ENCODE measurements at places on chromosomes 5 and 9.
A peak's percentile ranks its signal among the peaks of the same experiment; 100 is the strongest.

- DNase-seq: no peak
These were observed 52.5 kb upstream of the IL7R start for GRCh38 chr5:35804201-35804653.

DNA sequence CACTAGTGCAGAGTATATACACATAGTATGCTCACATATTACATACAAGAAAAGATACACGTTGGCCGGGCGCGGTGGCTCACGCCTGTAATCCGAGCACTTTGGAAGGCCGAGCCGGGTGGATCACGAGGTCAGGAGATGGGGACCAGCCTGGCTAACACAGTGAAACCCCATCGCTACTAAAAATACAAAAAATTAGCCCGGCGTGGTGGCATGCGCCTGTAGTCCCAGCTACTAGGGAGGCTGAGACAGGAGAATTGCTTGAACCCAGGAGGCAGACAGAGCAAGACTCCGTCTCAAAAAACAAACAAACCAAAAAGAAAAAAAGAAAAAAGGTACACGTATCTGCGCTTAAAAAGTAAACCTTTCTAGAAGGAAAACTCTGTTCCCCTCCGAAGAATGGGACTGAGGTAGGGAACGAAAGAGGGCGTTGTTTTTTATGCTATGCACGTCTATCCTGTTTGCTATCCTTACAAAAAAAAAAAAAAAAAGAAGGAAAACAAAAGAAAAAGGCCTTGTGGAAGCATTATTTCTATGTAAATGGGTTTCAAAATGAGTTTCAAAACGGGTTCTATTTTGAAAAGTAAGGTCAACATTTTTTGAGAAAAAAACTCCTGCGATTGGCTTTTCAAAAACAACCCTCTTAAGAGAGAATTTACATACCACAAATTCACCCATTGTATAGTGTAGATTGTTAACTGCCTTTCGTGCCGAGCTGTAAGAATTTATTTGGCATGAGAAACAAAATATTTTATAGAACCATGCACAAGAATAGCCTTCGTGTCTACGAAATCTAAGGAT is 1.2 kb downstream of the AK3 start:
- DNase-seq: no peak

DNA sequence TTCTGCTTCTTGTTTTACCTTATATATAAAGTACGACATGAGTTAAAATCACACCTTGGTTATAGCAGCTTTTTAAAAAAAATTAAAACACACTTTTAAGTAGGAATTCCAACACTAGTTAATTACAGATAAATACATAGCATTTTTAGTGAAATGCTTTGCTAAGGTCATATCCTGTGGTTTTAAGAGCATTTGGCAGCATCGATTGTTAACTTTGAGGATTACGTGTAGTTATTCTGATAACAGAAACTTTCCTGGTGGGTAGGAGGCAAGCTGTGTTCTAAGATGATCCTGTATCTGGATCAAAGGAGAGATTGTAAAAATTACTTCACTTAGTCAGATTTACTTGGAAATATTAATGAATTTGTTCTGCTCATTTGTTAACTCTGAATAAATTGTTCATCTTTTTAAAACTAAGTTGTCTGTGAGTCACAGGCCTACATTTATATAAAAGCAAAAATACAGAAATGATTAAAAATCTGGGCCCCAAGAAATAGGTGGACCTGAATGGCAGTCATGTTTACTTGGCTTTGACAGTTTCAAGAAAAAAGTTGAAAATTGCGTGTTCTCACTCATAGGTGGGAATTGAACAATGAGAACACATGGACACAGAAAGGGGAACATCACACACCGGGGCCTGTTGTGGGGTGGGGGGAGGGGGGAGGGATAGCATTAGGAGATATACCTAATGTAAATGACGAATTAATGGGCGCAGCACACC is 58.3 kb downstream of the TRIO start:
- DNase-seq: no peak

- DNase-seq: no peak
These were observed 99.2 kb downstream of the DAPK1 start for GRCh38 chr9:87596862-87597261.

DNA sequence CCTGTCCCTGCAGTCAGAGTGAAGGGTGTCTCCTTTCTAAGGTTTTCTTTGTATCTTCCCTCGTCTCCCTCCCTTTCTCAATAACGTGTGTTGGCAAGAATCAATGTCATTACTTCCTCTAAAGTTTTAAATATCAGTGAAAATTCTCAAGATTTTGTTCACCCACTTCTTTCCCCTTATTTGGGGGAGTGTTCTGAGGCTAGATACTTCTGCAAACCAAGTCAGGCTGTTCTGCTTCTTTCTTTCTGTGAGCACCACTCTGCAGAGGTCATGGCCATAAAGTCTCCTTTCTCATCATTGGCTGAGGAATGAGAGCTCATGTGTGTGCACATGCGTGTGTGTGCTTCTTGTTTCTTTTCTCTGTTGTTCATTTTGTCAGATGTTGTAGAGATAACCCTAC is 26.6 kb upstream of the SPATA31C2 start:
- no peak for DNase-seq

DNA sequence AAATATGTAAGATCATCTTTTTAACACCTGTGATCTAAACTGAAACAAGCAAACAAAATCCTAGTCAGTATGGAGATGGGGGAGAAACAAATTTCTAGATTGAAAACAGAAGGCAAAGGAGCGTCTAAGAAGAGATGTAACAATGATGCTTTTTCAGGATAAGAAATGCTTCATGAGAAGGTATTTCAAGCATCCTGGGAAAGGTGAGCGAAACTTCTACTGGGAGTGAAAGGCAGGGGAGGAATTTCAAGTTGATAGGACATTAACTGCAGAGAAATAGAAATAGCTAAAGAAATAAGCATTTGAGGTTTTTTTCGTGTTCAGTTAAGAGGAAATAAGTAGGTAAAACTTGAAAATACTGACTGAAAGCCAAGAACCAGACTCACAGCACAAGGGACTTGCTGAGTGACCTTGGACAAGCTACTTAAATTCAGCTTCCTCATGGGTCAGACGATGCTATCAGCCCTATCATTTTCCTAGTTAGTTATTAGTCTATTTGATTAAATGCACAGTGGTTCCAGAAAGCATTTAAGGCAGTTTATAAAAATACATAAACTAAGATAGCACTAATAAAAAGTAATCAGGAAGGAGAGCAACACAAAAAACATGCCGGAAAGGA is 406.3 kb downstream of the PDE4D start:
- DNase-seq: no peak

GRCh38 chr5:153964880-153965645 is 73.6 kb downstream of the FAM114A2 start:
- DNase-seq: no peak

GRCh38 chr5:91443761-91444467 is 60.8 kb upstream of the ARRDC3 start:
- DNase-seq: no peak

GRCh38 chr9:135811801-135812200 is 95.5 kb downstream of the CAMSAP1 start:
- DNase-seq: no peak

GRCh38 chr5:148849461-148849860 is 23.1 kb downstream of the ADRB2 start:
- no peak for DNase-seq

- DNase-seq: peak; percentile 61
These were observed 453.5 kb downstream of the RAB3C start for GRCh38 chr5:59036274-59036961.

DNA sequence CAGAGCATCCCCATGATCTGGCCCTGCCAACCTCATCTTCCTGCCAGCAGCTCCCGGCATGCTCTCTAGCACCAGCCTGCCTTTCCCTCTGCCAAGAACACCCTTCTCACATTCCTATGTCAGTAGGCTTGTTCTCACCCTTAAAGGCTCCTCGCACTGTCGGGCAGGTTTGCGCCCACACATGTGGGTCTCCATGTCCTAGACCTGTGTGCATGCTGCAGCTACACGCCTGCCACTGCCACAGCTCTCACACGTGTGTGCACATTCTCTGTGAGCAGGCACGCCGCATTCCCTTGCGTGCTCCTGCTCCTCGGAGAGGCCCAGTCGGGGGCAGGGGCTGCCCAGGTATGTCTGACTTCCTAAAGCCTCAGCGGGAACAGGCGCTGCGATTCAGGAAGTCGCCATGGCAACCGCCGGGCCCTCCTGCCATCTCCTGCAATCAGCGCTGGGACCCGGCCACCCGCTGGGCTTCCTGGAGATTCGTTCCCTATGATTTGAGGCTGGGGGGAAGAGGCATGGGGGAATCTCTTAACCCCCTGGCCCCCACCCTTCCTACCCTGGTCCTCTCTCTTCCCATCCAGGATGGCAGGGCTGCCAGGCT is 28.1 kb downstream of the NDUFA8 start:
- no peak for DNase-seq

DNA sequence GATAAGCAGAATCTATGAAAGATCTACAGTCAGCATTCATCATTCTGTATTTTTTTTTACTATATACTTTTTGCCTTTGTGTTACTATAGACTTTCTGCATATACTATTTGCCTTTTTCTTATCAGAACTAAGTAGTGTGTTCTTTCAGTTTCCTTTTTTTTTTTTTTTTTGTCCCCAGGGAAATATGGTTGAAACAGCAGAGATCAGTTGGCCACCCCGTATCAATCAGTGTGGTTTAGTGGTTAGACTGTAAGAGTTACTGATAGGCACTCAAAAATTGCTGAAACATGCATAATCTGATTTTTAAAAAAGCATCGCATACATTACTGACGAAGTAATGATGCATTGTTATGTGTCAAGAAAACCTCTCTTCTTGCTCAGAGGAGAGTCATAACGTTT is 990.8 kb upstream of the EDIL3 start:
- DNase-seq: no peak

DNA sequence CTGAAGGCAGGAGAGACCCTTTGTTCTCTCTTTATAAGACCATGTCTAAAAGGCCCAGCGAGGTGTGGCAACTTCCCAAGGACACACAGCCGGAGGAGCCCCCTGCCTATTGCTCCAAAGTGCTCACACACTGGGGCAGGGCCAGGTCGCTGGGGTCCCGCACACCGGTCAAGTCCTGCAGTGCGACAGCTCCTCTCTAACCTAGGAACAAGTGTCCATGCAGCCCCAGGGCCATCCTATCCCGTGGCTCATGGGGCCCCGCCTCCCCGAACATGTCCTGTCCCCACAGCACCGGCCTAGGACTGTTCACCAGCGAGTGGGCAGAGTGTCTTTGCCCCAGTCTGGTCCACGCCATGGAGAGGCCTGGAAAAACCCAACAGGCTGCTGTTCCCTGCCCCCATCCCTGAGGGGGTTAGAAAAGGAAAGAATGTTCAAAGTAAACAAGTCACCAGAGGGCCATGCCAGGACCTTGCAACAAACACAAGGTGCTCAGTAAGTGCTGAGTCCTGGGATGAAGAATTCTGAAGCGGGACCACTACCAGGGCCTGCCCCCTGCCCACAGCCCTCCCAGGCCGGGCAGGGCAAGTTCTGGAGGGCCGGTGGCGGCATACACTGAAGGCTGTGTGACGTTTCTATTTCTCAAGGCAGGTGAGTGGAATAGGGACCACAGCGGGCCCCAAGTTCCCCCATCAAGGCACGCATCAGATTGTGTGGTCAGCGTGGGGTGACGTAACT is 938 bp downstream of the NINJ1 start:
- peak; percentile 91 for DNase-seq

DNA sequence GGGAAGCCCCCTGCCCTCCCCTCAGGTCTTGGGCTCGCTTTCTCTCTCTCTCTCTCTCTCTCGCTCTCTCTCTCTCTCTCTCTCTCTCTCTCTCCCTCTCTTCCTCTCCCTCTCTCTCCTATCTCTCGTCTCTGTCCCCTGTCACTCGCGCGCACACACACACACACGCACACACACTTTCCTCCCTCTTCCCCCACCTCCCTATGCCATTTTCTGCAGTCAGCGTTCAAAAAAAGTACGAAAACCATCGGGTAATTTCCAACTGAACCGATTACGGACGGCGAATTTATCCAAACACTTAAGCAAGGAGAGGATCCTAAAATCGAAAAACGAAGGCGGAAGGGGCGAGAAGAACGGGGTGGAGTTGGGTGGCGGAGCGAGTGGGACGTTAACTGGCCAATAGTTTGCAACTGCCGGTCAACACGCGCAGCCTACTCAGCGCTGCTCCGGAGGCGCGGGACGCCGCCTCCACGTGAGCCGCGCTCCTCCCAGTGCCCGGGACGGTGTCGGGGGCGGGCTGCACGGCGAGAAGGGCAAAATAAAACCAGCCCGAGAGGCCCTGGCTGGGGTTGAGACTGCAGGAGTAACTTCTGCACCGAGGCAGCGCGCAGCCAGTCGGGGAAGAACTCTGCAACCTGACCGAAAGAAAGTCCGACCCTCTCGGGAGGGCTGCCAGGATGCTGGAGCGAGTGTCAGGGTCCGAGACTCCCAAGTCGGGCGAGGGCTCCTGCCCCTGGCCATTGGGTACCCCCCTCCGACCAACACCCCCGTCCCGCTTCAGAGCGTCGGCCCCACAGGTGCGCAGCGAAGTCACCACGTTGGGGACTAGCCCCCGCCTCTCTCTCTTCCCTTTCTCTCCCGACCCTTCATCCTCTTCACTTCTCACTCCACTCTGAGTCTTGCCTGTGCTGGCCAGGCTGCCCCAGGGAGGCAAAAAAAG is 24.9 kb upstream of the ELAVL2 start:
- no peak for DNase-seq
